Breast epithelium (tissue), 4 donors: ENCODE measurements at places on chromosomes 11 and 22. TPM values are rescaled to one million over a fixed set of nuclear protein-coding genes. Genes with fewer than 3 reads are reported as not detected.

Gene APOA4
- total RNA-seq = not detected

Gene TYR
- total RNA-seq = not detected

Gene CAVIN3
- total RNA-seq = 53.1 TPM

Gene KDELR3
- 8.9 TPM for total RNA-seq

Gene GALNT18
- total RNA-seq = 25.9 TPM

Gene WT1
- total RNA-seq = not detected

Gene PLEKHB1
- 49.6 TPM for total RNA-seq

Gene EML3
- total RNA-seq = 35.7 TPM

Gene OR51B2
- total RNA-seq = not detected

Gene KCNJ5
- total RNA-seq = 0.98 TPM

Gene TRIM51
- not detected for total RNA-seq

Gene SMTNL1
- not detected for total RNA-seq

Gene LRRN4CL
- 15.1 TPM for total RNA-seq

Gene PRG2
- 1.1 TPM for total RNA-seq

Gene MAPK12
- 5.3 TPM for total RNA-seq

Gene RASL10A
- 4.3 TPM for total RNA-seq

Gene BIK
- total RNA-seq = 25.0 TPM

Gene OR5D14
- total RNA-seq = not detected
